Islet precursor cell (in vitro differentiated cells): ENCODE measurements at places on chromosomes 5 and 9.

DNA sequence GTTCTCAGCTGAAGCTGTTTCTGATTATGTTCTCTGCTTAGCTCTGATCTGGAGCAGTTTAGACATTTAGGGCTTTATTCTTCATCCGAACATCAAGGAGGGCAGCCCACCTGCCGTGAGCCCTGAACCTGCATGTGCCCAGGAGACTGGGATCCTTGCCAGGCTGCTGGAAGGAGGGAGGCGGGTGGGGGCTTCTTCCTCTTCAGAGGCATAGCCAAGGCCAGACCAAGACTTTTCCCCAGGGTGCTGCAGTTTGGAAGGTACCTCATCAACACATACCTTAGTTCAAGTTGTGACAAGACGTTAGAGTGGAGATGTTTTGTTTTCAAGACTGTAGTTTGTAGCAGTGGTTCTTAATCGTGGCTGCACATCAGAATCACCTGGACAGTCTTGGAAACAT lies 64.9 kb downstream of the RALGPS1 start:
- no peak for DNase-seq

GRCh38 chr9:93130861-93131481 lies 3.1 kb downstream of the NINJ1 start:
- no peak for DNase-seq

GRCh38 chr5:18744441-18744840 lies 1110.2 kb downstream of the TAF11L14 start:
- no peak for DNase-seq

DNA sequence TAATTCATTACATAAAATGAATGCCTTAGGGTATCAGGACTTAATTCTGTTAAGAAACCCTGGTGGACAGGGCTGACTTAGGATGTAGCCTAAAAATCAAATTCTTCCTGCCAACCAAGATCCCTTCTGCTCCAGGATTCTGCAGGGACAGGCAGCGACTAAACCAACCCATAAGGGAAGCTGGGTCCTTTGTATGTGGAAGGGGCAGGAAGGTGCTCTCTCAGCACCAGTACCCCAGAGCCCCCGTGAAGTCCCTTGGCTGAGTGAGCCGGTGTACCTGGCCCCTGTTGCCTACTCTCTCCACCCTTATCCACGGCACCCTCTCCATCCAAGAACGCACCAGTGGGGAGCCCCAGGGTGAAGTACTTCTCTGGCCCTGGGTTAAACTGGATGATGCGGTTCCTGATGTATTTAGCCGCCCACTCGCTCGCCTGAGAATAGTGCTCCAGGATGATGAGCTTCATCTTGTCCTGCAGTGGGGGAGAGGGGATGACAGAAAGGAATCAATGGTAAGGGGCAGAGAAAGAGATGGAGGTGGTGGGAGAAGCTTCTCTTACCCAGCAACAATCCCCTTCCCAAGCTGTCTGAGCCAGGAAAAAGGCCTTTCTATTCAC lies 1.1 kb downstream of the GNPDA1 start:
- peak; percentile 46 for DNase-seq

DNA sequence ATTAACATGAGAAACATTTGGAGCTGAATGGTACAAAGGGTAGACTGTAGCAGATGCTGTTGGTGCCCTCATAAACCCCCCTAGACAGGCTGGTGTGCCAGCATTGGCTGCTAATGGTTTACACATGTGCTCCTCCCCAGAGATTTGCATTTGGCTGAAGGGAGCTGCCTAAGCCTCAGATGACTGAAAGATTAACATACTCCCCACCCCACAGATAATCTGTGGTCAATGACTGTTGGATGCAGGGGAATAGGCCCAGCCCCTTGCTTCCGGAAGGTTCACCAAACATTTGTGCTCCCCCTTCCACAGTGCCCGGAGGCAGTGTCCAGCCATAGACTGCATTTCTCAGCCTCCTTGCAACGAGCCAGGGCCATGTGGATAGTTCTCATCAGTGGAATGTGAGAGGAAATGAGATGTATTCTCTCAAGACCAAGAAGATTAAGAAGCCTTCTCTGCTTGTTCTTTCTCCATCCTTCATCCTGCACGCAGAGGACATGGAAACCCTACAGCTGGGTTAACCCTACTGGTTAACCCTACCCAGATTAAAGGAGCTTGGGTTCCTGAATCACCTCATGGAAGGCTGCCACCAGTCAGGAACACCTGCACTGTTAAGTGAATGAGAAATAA lies 79.6 kb downstream of the PHAX start:
- peak; percentile 94 for DNase-seq

- DNase-seq = no peak
Measured at GRCh38 chr5:132222649-132223038, 5.0 kb downstream of the P4HA2 start.

GRCh38 chr9:26791274-26791673 lies 101.3 kb downstream of the CAAP1 start:
- no peak for DNase-seq

GRCh38 chr5:80565330-80565729 lies 4.8 kb downstream of the ANKRD34B start:
- no peak for DNase-seq

DNA sequence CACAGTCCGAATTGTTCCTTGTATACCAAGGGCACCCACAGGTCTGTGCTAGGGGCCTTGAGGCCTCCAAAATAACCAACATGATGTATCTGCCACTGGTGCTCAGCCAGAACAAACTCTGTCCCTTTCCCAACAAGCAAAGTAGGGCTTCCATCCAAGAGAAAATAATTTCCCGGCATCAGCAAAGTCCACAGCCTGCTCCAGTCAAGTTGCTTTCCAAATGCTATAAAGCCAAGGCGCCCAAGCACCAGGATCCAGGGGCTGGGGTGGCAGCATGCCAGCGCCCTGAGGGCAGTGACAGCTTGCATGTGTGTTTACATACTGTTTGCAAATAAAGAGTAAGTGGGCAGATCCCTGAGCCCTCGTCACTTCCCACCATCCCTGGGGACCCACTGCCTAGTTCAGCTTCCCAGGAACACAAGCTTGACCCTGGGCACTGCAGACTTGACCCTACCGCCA lies 155.9 kb downstream of the ERCC6L2 start:
- no peak for DNase-seq

DNA sequence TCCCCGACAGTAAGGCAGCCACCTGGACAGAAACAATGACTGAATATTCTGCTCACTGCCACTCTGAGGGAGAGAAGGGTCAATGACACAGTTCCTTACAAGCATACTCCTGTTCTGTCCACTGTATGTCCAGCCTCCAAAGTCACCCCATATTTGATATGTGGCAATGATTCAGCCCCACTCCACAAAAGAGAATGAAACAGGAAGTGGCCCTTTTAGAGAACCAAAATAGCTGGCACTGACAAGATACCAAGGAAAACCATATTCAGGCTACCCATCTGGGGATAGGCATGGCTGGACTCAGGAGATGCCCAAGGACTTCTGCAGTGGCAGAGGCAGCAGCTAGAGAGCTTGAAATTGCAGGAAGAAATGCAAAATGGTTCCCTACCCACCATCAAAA lies 12.8 kb upstream of the GFRA3 start:
- no peak for DNase-seq

GRCh38 chr9:131720330-131720729 lies 19.5 kb downstream of the RAPGEF1 start:
- DNase-seq = no peak

DNA sequence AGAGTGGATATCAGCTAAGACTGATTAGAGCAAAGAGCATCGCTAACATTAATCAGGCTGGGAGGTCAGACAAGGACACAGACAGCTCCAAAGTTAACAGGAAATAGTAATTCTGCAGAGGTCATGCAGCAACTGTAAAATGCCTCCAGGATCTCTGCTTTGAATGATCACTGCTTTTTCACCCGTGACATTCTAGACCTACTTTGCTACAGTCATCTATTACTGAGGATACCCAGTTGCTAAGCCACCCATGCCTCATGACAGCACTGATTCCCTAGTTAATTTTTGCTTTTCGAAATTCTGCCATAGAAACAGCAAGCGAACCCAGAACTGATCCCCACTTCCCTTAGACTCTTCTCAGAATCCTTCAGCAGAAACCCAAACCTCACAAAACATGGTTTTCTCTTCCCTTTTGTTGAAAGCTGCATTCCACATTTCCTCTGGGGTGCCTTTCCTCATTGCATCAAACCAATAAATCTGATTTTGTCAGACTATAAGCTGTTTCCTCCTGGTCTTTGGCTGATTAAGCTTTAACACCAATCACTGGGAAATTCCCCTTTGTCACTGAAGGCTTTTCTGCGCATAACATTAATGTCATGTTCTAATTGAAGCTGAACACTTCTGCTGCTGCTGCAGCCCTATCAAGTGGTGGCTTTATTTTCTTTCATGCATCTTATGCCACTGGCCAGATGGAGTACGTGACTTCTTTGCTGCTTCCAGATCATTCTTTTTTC lies 201.1 kb upstream of the CHD1 start:
- DNase-seq = no peak

DNA sequence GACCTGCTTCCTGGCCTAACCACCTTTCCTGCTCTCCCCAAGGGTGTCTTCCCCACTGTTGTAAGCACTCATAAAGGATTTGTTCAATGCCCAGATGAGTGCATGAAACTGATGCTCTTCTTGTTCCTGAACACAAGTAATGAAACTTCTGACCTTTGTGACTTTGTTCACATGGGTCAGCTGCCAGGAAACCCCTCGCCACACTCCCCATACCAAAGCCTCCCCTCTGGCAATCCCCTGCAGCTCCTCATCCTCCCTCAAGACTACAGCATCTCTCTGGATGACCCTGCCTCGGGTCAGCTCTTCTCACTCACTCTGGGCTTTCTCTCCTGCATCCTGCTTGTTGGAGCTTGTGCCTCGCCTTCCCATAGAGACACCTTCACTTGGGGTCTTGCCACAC lies 72.2 kb upstream of the SPTLC1 start:
- peak; percentile 42 for DNase-seq

DNA sequence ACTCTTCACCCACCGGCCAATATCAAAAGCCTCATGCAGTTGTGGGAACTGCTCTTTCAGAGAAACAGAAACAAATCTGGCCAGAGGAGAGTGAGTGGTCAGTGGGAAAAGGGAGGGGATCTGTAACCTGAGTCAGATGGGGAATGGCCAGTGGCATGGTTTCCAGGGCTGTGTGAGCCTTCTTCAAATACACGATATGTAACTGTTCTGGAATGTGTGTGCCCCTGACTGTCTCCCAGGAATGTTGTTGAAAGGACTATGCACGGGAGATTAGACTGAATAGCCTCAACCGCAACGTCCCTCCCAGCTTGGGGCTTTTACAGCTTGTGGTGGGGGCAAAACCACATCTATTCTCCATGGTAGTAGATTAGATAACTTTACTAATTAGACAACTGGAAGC lies 60.8 kb downstream of the SH3TC2 start:
- DNase-seq = peak; percentile 99

GRCh38 chr5:57577432-57578175 lies 95.0 kb upstream of the ACTBL2 start:
- no peak for DNase-seq

DNA sequence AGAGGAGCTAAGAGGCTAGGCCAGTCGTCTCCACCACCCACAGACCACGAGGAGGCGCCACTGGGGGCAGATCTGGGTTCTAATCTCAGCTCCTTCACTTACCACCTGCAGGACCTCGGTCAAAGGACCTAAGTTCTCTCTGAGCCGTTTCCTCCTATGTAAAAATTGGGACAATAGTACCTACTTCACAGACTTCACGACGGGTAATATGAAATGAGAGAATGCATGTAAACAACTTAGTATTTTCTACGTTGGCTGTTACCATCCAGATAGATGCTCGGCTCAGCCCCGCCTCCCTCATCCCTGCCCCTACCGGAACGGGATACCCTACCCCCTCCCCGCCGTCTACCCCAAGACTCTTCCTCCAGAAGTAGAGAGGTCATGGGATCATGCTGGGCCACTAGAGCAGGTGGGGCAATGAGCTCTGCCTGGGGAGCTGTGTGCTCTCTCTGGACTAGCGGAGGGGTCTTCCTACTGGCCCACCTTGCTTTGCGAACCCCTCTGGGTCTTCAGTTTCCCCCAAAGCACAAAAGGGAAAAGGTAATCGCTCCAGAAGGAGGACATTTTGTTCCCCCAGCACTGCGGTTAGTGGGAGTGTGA lies 541 bp downstream of the GNPDA1 start:
- peak; percentile 81 for DNase-seq

GRCh38 chr9:128151309-128152132 lies 2.3 kb downstream of the LCN2 start:
- DNase-seq = no peak
